ENCODE measurements at places on chromosomes 2 and 18.

GRCh38 chr18:37321582-37322491 lies 243.8 kb downstream of the CELF4 start:
- no peak for DNase-seq

- DNase-seq, result no peak
Observed at GRCh38 chr18:54749291-54749690, 79.0 kb upstream of the RAB27B start.

GRCh38 chr2:160657196-160657595 lies 163.6 kb upstream of the RBMS1 start:
- DNase-seq, result no peak

- DNase-seq, result no peak
Observed at GRCh38 chr2:241559323-241560161, 997 bp downstream of the BOK start.

GRCh38 chr2:71990122-71990521 lies 157.5 kb downstream of the CYP26B1 start:
- no peak for DNase-seq

DNA sequence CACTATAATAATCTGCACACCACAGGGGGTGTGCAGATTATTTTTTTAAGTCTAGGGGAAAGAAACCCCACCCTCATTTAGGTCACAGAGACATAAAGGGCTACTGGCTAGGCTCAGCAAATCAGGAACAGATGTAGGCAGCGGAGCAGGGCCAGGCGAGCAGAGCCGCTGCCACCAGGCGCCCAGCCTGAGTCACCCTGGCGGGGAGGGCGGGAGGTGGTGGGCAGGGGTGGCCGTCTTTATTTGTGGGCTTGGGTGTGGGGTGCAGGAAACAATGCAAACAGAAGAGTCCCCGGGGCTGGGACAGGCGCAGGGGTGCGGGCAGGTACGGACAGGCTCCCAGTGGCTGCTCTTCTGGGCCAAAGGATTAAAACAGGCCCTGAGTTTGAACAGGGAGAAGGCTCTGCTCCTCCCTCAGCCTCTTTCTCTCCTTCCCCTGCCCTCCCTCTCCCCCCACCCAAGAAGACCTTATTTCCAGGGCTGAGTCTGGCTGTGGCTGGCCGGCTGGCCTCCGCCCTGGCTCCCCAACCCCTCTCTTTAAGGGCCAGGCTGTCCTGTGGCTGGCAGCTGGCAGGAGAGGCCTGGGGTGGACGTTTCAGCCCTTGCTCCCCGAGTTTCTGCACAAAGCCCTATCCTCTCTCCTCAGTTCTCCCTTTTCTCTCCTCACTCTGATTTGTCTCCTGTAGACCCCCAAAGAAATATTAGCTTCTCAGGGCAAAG lies 142.9 kb upstream of the SMAD2 start:
- DNase-seq, result no peak

GRCh38 chr2:66547118-66547517 lies 112.2 kb downstream of the MEIS1 start:
- no peak for DNase-seq
